Mesendoderm (in vitro differentiated cells): ENCODE measurements at places on chromosomes 16 and 17.

DNA sequence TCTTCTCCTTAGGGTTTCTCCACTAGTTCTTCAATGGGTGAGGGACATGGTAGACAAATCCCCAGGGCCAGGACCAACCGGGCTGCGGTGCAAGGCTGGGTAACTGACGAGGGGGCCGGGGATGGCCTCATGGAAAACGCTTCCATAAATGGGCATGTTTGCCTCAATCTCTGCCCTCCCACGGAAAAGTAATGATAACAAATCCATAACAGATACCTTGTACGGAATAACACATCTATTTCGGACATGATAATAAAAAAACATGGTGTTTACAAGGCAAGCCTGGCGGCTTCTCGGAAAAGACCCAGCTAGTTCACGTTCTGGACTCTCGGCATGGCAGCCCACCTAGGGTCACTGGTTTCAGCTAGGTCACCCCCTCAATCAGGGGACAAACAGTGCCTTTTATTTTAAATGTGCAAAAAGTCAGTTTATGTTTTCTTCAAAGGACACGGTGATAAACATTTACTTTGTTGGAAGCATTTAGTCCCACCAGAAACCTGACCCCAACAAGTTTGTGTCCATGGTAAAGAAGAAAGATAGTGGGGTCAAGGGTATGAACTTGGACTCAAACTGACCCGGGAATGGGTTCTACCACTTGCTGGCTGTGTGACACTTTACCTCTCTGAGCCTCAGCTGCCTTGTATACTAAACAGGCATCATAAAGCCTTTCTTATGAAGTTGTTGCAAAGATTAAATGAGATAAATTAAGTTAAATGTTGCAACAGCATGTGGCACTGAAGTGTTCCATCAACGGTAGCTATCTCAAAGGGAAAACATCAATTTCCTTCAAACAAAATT is 1.7 kb downstream of the MYH11 start:
- no peak for DNase-seq

- DNase-seq, result no peak
Measured at GRCh38 chr16:23357761-23358290, 55.7 kb downstream of the SCNN1B start.

DNA sequence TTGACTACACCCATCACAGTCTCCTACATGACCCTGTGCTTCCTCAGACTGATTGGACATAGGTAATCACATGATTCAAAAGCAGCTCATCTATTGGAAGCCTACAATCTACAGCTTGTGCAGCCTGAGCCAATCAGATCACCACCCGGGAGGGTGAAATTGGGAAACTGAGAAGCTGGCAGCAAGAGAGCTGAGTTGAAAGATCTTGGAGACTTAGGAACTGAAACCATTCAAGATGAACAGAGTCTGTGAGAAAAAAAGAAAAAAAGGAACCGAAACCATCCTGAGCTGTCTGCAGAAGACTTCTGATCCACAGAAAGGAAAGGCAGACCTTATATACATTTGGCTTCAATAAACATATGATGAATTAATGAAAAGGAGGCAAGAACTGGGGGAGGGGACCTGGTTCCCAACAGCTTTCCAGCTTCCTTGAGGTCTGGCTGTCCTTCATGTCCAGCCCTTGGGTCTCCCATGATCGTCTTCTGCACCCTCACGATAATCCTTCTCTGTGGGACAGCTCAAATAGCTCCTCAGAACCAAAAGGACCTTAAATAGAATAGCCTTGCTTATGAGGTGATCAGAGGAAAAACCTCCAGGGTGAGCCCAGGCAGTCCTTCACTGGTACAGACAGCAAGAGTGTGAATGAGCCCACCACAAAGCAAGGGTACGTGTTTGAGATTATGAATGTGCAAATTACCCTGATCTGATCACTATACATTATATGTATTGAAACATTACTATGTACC is 32.6 kb downstream of the PLXDC1 start:
- no peak for DNase-seq

GRCh38 chr17:66301864-66302741 is at the start of gene PRKCA:
TSS of gene PRKCA (plus strand) at chr17:66302613.
- peak; percentile 65 for DNase-seq

DNA sequence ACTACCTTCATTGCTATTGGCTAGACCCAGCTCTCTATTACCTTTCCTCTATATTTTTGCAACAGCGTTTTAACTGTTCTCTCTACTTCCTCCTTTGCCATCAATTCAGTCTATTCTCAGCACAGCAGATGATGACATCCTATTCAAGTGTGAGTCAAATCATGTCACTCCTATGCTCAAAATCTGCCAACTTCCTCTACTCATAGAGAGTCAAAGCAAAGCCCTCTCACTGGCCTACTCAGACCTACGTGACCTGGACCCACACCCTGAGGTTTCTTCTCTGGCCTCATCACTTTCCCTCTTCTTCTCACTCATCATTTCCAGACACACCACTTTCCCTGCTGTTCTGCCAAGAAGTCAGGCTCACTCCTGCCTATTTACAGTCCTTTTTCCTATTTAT is 289.0 kb upstream of the AXIN2 start:
- no peak for DNase-seq

GRCh38 chr16:11334831-11335404 is 10.3 kb upstream of the RMI2 start:
- DNase-seq, result no peak

- no peak for DNase-seq
Measured at GRCh38 chr16:52649870-52650269, 102.9 kb upstream of the TOX3 start.

DNA sequence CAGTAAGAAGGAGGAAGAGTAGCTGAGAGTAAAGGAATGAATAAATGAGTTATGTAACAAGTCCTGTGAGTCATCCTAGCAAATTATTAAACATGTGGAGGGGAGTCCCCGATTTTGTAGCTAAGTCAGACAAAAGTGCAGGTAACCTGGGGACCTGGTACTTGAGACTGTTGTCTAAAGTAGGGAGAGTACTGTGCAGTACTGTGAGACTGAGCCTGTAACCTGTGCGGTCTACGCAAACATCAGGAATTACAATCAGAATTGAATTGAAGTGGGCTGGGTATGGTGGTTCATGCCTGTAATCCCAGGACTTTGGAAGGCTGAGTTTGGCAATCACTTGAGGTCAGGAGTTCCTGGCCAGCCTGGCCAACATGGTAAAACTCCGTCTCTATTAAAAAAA is 35.7 kb downstream of the IKZF3 start:
- DNase-seq, result no peak

GRCh38 chr16:89700649-89701424 is 668 bp downstream of the SPATA2L start:
- peak; percentile 83 for DNase-seq

- DNase-seq, result no peak
Measured at GRCh38 chr17:40872416-40872815, 5.4 kb upstream of the KRT12 start.

DNA sequence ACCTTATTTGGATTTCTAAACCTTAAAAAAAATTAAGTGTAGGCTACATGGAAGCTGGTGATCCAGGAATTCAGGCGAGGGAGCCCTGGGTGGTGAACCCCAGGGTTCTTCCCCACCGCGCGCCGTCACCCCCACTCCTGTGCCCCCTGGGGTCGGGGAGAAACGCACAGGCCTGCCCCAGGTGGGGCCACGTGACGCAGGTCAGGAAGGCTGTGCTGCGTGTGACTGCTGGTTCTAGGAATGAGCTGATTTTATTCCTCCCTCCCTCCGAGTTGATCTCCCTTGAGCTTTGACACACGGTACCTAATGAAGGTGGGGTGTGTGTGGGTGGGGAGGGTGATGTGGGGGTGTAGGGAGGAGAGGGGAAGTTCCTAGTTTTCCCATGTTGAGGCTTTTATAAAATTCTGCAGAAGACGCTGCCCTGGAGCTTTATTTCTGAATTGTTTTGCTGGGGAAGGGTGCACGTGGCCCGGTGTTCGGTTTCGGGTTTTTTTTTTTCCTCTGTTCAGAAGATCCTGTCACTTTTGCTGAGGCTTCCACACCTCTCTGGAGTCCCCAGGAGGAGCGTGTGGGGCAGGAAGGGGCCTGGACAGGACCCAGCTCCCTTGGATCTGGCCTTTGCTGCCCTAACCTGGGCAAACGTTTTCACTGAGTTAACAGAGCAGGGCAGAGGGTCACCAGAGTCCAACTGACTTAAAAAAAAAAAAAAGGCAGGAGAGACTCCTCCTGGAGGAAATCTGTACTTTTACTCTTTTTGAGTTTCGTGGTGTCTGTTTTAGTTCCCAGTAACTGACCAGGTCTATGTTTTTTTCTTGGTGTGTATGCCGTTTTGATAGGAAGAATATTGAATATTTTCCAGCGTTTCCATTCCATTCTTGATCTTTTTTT is 55.8 kb upstream of the GSE1 start:
- DNase-seq, result no peak

DNA sequence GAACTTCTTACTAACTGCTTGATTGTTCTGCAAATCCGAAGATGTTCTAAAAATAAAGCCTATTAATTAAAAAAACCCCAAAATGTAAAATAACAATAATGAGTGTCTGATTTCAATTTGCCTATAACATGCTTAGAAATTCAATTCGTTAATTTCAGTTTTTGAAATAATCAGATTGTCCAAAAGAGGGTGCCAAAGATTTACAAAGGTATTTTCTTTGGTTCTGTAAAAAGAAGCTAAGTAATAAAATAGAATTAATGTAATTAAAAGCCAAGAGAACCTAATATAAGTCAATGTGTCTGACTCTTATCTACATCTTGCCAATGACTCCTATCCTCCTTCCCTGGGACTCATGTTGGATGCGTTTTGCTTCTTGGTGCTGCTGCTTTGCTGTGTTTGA is 75.0 kb upstream of the CPHXL start:
- DNase-seq, result no peak

GRCh38 chr17:79668344-79669250 is 57.7 kb upstream of the RBFOX3 start:
- peak; percentile 4 for DNase-seq

- DNase-seq, result no peak
Measured at GRCh38 chr16:83336603-83337002, 471.2 kb upstream of the HSBP1 start.

DNA sequence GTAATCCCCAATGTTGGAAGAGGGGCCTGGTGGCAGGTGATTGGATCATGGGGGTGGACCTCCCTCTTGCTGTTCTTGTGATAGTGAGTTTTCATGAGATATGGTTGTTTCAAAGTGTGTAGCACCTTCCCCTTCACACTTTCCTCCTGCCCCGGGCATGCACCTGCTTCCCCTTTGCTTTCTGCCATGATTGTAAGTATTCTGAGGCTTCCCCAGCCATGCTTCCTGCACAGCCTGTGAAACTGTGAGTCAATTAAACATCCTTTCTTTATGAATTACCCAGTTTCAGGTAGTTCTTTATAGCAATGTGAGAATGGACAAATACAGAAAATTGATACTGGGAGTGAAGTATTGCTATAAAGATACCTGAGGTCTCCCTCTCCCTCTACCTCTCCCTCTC is 29.4 kb downstream of the RNF112 start:
- DNase-seq, result no peak

- DNase-seq, result no peak
Measured at GRCh38 chr16:19286827-19287226, 1.3 kb downstream of the CLEC19A start.

- no peak for DNase-seq
Measured at GRCh38 chr16:55856950-55857349, 18.2 kb downstream of the CES5A start.

DNA sequence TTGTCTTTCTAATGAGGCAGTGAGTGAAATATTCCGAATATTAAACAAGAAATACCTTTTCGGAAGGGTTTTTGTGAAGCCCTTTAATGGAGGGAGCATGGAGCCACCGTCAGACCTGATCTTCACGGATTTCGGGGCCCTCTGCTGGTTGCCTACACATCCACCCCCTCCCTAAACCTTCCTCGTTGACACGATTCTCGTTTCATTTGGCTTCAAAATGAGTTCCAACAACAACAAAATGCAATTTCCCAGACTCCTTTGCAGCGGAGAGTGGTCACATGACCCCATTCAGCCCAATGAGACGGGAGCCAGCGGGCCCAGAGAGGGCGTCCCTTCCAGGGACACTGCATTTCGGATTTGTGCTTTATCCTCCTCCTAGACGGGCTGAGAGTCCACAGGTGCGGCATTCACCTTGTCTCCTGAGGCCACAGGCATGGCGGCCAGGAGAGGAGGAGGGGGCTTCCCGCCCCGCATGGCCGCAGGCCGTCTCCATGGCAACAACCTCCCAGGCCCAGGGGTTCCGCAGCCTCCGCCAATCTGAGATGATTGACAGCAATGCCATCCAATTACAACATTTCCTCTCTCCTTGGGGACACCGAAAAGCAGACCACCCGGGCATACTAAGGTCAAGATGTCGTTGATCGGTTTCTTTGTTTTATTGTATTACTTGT is 259.8 kb downstream of the C16orf95 start:
- DNase-seq, result peak; percentile 70

- no peak for DNase-seq
Measured at GRCh38 chr16:66473654-66474519, 46.8 kb downstream of the BEAN1 start.

DNA sequence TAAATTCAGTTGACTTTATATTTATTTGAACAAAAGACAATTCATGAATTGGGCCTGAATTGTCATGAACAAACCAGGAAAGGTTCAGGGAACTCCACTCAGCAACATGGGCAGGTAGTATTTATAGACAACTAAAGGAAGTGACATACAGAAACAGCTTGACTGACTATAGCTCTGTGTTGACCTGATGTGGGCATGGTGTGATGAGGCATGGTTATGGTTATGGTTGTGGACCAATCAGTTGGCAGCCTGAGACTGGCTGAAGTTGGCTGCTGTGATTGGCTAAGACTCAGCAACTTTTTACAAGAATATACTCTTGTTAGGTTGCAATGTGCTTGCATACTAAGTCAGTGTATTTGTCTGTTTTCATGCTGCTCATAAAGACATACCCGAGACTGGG is 108.4 kb downstream of the HS3ST3B1 start:
- DNase-seq, result no peak

- DNase-seq, result no peak
Measured at GRCh38 chr17:50609380-50610074, 25.2 kb upstream of the ABCC3 start.

- no peak for DNase-seq
Measured at GRCh38 chr16:27347930-27348685, 34.3 kb downstream of the IL4R start.

- no peak for DNase-seq
Measured at GRCh38 chr16:78844682-78845081, 745.2 kb downstream of the WWOX start.

DNA sequence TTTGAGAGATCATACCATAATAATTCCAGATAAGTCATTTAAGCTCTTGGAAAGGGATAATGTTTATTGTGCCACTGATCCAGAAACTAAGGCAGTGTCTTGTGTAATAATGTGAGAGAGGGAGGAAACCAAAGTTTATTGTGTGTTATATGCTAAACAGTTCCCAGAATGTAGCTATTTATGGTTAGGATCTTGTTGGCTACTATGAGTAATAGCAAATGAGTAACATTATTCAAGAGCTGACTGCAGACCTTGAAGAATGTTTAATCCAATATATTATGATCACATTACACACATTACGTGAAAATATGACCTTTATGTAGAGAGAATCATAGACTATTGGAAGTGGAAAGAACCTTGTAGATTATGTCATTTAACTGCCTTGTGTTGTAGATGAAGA is 139.5 kb downstream of the BCAS3 start:
- no peak for DNase-seq

DNA sequence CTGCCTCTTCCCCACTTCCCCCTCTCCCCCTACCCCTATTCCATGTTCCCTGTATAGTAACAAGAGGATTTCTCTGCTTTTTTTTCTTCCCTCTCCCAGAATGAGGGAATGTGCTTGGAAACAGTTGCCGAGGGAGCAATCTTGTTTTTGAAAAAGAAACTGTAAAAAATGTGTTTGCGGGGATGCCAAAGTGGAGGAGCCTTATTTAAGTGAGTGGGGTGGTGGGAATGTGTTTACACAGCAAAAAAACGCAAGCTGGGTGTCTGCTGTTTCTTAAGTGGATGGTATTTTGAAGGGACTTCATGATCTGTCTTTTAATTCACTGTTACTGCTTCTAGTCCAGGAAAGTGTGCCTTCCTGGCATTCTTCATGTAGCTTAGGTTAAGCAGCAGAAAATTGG is 254.4 kb downstream of the SHISA9 start:
- no peak for DNase-seq
